ENCODE measurements at places on chromosomes 3 and 15.

DNA sequence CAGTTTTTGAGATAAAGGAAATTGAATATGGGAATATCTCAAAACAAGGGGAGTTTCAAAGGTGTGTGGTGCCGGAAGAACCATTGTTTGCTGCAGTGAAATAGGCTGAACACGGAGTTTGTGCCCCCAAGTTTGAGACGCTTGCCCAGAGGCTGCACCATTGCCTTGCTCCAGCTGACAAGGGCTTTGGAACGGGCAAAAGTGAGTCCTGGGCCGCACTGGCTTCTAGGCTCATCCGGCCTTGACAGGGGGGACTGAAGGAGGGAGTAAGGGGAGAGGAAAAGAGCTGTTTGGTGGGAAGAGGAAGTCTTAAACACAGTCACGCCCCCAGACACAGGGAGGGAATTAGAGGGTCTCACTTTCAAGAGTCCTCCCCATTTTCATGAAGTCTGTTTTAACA is 269.9 kb downstream of the FAM43A start:
- no peak for DNase-seq

- DNase-seq = no peak
Observed at GRCh38 chr15:31047437-31047836, 54.1 kb downstream of the TRPM1 start.

DNA sequence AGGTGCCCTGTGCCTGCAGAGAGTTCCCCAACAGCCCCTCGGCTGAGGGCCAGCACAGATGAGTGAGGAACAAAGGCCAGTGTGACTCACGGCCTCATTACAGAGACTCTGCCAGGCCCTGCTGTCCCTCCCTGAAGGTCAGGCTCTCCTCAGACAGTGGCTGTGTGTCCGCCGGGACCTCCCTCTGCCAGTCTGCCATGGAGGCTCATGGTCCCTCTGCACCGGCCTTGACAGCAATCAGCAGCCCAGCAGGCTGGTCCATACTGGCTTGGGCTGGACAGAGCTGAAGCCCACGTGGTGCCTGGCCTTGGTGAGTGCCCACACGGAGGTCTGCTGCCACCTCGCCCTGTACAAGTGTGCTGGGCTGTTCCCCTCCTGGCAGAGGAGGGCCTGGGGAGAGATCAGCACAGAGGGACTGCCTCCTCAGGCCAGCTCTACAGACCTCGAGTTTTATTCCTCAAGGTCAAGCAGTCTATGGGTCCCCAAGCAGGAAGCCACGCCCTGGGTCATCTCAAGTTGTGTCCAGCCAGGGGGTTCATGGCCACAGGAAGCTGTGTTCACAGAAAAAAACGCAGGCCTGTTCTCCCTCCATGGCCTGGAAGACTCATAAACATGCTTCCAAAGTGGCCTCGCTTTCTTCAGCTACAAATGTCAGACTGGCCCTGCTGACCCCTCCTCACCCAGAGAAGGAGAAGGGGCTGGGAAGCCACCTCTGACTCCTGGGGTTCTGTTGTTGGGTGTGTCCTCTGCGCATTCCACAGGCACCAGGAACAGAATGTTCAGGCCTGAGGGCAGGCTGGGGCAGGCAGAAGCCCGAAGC is 27.0 kb downstream of the SLC41A3 start:
- no peak for DNase-seq

GRCh38 chr15:63329567-63330350 is 51.9 kb downstream of the CA12 start:
- no peak for DNase-seq

DNA sequence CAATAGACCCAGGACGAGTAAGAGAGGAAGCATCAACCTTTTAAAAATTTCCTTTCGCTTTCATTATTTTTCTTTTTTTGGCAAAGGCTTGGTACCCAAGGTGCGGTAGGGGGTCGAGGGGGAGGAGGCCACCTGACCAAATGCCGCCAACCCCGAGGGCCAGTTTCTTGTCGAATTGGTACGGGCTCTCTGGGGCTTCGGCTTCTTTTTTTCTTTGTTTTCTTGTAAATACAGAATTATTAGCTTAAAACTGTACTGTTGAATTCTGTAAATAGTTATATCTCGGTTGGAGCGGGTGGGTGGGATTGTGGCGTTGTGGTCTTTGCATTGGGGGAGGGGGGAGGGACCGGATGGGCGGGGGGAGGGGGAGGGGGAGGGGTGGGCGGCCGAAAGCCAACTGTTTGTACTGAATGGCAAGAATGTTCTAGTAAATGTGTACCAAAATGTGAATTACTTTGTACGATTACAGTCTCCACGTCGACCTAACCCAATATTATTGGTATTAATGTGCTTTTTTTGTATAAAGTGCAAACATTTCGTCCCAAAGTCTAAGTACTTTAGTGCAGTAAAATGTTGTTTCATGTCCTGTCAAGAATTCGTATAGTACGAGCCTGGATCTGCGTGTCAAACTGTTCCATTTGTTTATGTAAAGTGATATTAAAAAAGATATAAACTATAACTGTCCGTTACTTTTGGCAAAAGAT is 4.7 kb downstream of the ZIC1 start:
- DNase-seq = no peak

- no peak for DNase-seq
Observed at GRCh38 chr3:32395496-32395895, 3.8 kb downstream of the CMTM7 start.

DNA sequence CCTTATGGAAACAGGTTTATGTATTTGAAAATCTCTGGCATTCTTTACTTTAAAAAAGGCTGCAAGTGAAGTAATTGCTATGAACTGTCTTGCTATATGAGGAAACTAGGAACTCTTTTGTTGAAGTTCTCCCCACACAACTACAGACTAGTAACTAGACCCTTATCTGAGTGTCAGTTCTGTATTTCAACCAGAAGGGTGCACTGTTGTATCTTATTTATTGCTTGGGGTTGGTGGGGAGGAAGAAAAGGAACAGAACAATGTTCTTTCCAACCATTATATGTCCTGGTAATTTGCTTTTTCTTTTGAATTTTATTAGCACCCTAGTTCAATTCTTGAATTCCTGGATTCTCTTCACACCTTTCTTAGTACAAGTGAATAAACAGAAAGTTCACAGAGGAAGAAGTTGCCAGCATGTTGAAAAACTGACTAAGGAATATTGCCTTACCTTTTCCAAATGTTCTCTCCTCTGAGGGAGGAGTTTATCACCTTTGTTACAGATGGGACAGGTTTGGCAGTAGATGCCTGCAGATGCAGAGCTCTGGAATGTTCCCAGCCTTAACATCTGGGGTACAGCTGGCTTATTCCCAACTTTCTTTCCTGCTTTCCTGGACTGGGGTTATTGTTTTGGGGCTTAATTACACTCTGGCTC is 162.4 kb upstream of the CFAP20DC start:
- DNase-seq = peak; percentile 42

- no peak for DNase-seq
Observed at GRCh38 chr15:50149090-50149489, 30.1 kb upstream of the ATP8B4 start.

DNA sequence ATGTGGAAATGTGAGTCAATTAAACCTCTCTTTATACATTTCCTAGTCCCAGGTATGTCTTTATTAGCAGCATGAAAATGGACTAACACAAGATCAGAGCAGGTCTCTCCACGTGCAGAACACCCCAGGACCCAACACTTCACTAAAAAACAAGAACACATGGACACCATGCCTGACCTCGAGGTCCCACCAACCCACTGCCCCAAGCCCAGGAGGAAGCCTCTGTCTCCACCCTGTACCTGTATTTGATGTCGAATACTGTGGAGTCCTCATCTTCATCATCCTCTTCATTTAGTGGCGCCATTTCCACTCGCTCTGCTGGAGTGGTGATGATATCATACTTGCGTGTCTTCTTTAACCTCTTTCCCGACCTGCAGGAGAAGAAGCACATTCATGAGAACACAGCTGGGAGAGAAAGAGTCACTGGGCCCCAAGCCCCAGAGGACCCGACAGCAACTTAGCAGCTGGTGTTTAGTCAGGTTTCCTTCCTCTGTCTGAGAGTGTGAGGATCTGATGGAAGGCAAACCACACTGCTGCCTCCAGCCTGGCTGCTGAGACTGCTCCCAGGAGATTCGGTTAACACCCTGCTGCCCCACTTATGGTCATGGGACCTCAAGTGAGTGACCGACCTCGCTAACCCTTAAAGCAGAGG is 25.5 kb downstream of the FAM174B start:
- no peak for DNase-seq

- no peak for DNase-seq
Observed at GRCh38 chr3:158994386-158994785, 192.5 kb downstream of the MFSD1 start.

GRCh38 chr15:49225572-49226281 is 55.7 kb downstream of the GALK2 start:
- peak; percentile 57 for DNase-seq

- no peak for DNase-seq
Observed at GRCh38 chr3:189144645-189145044, 27.1 kb upstream of the TPRG1 start.

- DNase-seq = no peak
Observed at GRCh38 chr3:3783210-3783609, 16.0 kb upstream of the LRRN1 start.

DNA sequence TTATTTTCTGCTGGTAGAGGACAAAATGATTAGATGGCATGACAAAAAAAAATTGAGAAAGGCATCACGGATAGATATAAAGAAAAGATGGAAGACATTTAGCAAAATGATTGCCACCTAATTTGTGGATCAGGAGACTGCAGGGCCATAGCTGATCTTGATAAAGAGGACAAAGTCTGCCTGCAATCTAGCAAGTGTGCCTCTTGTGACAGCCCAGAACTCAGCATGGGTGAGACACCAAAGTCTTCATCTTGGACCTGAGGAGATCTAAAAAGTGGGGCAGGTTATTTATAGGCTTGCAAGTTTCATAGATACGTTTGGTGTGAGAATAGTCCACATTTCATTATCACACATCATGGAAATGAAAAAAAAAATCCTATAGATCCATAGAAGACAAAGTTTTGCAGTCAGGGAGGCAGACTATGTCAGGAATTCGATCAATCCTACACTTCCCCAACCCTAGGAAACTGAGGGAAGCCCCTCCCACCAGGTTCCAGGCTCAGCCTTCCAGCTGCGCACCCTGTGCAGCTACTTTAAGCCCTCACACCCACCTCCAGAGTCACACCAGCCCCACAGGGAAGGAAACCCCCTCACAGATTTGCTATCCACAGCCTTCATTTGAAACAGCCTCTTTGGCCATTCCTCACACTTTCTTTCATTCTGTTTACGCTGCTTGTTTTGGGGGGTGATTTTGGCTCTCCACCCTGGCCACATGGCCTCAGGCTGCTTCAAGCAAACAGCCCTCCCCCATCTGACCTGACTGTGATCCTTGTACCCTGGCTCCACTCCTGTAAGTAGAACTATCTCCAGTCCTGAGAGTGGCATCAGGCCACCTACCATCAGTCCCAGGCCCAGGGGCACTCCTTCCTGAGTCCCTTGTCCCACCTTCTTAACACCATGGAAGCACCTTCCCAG is 28.1 kb upstream of the KLHL6 start:
- no peak for DNase-seq

DNA sequence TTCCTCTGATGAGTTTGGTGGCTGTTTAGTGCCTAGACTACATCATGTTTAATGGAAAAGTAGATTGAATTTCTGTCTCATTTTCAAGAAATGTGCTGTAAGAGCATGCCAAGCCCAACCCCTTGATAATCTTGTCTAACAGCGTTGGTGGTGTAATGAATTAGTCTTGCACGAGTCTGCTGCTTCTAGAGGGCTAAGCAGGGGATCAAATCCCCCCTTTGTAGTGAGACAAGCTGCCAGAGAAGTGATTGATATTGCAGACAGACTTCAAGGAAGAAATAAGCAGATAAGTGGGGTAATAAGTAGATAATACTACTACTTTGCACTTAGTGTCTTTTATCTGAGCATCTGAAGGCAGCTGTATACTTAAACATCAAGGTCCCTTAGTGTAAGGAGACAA is 141.4 kb downstream of the TP63 start:
- DNase-seq = peak; percentile 52

DNA sequence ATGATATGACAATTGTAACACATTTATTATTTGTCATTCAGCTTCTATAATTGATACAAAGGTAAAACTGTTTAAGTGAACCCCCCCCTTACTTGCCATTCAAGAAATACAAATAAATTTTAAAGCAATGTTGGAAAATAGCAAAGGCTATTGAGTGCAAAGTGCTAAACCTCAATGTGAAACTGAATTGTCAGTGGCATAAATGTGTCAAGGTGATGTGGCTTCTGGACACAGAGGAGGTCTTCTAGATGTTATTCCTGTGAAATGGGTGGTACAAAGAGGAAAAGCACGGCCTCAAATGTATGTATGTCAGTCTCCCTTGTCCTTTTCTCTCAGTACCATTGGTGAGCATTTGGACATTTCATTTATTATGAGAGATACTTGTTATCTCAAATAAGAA is 149.4 kb downstream of the MCTP2 start:
- DNase-seq = no peak

- DNase-seq = no peak
Observed at GRCh38 chr3:150764566-150764965, 1.6 kb upstream of the SIAH2 start.

GRCh38 chr3:56075089-56075488 is 393.2 kb downstream of the ERC2 start:
- DNase-seq = no peak

GRCh38 chr3:30934208-30934550 is 39.7 kb upstream of the GADL1 start:
- DNase-seq = no peak

DNA sequence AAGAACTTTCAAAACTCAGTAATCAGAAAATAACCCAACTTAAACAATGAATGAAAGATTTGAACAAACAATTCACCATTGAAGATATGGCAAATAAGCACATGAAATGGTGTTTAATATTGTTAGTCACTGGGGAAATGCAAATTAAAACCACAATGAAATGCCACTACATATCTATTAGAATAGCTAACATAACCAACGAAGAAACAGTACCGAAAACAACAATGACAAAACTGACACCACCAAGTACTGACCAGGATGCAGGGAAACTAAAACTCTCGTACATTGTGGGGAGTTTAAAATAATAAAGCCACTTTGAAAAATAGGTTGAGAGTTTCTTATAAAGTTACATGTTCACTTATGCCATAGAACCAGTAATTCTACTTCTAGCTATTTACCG is 69.1 kb downstream of the KBTBD8 start:
- DNase-seq = no peak
